ENCODE measurements at places on chromosomes 11 and 22.
A peak's percentile ranks its signal among the peaks of the same experiment; 100 is the strongest.

- no peak for DNase-seq
These were observed 163.9 kb downstream of the TRIM29 start for GRCh38 chr11:119974051-119974450.

- no peak for DNase-seq
These were observed 16.5 kb upstream of the ETS1 start for GRCh38 chr11:128603752-128604414.

DNA sequence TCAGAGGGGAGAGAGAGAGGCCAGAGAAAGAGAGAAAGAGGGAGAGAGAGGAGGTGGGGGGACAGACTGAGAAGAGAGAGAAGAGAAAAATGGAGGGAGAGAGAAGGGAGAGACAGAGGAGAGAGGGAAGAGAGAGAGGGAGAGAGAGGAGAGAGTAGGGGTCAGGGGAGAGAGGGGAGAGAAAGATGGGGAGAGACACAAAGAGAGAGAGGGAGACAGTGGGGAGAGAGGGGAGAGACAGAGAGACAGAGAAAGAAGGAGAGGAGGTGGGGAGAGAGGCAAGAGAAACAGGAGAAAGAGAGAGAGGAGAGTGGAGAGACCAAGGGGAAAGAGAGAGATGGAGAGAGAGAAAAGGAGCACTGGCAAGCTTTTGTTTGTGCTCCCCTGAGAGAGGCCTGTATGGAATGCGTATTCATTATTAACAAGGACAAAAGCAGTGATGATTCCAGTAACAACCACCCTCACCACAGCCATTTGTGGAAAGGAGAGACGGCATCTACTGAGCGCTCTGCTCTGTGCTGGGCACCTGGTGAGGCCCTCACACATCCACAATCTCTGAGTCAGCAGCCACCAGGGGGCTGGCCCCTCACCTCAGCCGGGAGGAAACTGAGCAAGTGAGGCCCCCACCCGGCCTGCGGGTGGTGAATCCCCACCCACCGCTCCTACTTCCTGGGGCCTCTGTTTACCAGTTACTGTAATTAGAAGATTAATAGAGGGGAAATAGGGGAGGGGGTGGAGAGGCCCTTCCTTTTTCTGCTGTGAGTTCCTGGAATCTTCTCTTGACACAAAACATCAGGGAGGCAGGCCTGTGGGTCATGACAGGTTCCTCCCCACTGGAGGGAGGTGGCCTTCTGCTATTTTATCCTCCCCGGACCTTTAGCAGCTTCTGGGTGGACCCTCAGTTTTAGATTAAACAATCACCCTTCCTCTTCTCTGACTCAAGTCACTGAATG lies 14.6 kb upstream of the MIAT start:
- peak; percentile 79 for DNase-seq

DNA sequence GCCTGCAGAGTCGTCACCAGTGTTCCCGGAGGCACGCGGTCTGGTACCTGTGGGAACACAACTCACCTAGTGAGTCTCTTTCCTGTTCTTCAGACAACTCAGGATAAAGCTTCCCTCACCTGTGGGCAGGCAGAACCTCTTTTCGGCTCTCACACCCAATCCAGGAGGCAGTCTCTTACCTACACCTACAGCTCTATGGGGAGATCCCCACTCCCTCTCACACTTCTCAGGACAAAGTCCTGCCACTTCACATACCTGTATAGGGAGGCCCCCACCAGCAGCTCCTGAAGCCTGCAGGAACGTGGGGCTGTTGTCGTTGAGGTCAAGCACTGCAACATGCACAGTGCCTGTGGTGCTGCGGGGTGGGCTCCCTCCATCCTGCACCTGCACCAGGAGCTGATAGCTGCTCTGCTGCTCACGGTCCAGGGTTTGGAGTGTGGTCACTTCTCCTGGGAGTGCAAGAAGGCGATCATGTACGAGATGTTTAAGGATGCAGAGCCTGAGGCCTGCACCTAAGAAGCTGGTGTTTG lies 12.2 kb upstream of the TPP1 start:
- DNase-seq, result no peak

GRCh38 chr22:45201678-45202332 lies 38.1 kb downstream of the NUP50 start:
- DNase-seq, result no peak

DNA sequence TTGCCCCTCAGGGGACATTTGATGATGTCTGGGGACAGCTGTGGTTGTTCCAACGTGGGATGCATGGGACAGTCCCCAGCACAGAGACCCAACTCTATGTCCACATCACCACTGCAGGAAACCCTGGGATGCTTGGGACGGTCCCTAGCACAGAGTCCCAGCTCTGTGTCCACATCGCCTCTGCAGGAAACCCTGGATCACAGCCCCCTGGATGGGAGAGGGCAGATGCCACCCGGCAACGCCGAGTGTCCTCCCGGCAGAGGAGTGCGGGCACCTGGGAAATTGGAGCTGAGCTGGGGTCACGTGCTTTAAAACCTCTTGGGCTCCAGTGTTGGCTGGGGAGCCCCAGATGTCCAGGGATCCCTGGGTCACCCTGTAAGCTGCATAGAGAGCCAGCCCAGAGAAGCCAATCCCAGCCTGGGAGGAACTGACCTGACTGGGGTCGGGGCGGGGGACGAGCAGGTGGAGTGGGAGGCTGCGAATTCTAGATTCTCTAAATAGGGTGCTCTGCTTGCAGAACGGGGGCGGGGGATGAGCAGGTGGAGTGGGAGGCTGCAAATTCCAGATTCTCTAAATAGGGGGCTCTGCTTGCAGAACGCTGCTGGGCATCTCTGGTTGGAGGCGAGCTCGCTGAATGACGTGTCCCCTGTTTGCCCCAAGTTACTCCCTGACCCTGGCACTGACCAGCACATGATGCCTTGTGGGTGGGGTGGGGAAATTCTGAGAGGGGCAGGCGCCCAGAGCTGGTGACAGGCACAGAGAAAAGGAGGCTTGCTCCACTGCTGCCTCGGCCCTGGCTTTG lies 1197.8 kb downstream of the BRD1 start:
- DNase-seq, result no peak

- DNase-seq, result peak; percentile 95
These were observed 70.2 kb upstream of the EED start for GRCh38 chr11:86174101-86175046.

GRCh38 chr22:44449061-44449682 lies 48.9 kb downstream of the RTL6 start:
- DNase-seq, result no peak

DNA sequence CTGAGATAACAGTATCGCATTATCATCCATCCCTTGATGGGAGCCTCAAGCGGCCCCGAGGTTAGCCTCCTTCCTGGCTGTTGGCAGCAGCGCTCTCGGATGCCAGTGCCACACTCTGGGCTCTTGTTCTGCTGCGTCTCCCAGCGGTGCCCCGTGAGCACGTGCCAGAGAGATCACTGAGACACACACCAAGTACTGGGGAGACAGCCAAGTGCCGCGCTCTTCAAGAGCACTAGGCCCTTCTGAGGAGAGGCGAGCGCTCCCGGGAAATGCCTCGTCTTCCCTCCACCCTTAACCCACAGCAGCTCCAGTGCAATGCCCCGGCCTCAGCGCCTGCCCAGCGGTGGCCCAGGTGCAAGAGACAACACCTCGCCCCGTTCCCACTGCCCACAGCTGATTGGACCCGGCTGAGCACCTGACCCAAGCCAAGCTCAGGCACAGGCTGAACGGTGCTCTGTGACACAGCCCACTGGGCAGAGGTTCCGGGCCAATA lies 248.3 kb upstream of the NARS2 start:
- DNase-seq, result peak; percentile 69

- no peak for DNase-seq
These were observed 411.9 kb downstream of the SOX6 start for GRCh38 chr11:15944460-15944859.

- no peak for DNase-seq
These were observed 467.0 kb downstream of the LUZP2 start for GRCh38 chr11:24963852-24964251.

DNA sequence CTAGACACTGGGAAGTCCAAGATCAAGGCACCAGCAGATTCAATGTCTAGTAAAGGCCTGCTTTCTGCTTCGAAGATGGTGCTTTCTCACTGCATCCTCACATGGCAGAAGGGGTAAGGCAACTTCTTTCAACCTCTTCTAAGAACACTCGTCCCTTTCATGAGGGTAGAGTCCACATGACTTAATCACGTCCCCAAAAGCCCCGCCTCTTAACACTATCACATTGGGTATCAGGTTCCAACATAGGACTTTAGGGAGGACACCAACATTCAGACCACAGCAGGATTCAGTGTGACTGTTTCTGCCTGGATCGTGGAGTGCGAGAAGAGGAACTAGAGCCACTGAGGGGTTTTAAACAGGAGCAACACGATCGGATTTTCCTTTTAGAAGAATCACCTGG lies 3.7 kb upstream of the TIRAP start:
- DNase-seq, result no peak

DNA sequence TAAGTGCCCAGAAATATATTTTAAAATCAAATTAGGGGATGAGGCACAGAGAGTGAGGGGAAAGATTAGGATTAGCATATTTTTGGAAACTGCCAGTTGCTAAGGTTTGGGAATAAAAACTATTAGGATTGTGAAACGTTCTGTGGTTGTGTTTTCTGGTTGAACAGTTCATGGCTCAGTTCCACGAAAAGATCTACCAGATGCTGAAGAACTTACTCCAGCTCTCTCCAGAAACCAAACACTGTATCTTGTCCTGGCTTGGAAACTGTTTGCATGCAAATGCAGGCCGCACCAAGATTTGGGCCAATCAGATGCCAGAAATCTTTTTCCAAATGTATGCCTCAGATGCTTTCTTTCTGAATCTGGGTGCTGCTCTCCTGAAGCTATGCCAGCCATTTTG lies 15.3 kb downstream of the UBE4A start:
- DNase-seq, result no peak

GRCh38 chr22:17007257-17007656 lies 765 bp downstream of the GAB4 start:
- no peak for DNase-seq

GRCh38 chr22:39519681-39520225 lies 609 bp upstream of the ATF4 start:
- peak; percentile 98 for DNase-seq

GRCh38 chr11:78699609-78700135 lies 125.0 kb upstream of the NARS2 start:
- DNase-seq, result no peak

DNA sequence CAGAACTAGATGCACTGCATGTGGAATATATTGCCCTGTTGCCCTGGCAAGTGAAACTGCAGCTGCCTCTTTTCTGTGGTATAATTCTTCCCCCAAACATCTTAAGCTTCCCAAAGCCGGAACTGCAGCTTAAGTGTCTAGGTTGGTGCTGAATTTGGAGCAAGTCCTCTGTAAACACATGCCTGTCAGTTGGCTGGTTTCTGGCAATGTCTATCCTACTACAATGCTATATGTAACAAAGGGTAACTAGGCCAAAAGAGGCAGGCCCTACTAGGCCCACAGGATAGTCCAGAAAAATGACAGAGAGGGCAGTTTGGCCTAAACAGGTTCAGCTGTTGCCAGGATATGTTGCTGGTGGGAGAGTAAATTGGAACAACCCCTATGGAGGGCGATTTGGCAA lies 27.9 kb downstream of the ASCC2 start:
- DNase-seq, result no peak

- no peak for DNase-seq
These were observed 266.7 kb downstream of the OPCML start for GRCh38 chr11:133265530-133266035.

- DNase-seq, result no peak
These were observed 16.4 kb upstream of the GRAMD1B start for GRCh38 chr11:123413636-123414035.

DNA sequence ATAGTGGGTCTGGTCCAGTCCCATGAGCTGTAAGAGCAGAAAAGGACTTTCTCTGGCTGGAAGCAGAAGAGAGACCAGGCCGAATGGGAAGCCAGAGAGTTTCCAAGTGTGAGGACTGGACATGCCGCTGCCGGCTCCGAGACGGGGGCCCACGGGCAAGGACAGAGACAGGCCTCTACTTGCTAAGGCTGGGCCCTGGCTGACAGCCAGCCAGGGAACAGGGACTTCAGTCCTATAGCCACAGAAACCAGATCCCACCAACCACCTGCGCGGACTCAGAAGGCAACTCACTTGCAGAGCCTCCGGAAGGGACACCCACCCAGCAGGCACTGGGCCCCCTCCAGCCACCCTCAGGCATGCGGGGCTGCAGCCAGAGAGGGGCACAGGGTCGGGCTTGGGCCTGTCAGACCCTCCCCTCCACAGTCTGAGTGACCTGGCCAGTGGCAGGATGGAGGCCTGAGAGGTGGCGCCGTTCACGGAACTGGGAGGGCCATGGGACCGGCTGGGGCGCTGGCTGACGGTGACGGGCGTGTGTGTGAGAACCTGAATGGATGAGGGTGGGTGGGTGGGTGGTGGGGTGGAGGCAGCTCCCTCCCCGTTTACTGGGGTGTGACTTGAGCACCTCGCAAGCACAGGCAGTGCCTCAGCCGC lies 47.8 kb upstream of the A4GALT start:
- DNase-seq, result no peak

DNA sequence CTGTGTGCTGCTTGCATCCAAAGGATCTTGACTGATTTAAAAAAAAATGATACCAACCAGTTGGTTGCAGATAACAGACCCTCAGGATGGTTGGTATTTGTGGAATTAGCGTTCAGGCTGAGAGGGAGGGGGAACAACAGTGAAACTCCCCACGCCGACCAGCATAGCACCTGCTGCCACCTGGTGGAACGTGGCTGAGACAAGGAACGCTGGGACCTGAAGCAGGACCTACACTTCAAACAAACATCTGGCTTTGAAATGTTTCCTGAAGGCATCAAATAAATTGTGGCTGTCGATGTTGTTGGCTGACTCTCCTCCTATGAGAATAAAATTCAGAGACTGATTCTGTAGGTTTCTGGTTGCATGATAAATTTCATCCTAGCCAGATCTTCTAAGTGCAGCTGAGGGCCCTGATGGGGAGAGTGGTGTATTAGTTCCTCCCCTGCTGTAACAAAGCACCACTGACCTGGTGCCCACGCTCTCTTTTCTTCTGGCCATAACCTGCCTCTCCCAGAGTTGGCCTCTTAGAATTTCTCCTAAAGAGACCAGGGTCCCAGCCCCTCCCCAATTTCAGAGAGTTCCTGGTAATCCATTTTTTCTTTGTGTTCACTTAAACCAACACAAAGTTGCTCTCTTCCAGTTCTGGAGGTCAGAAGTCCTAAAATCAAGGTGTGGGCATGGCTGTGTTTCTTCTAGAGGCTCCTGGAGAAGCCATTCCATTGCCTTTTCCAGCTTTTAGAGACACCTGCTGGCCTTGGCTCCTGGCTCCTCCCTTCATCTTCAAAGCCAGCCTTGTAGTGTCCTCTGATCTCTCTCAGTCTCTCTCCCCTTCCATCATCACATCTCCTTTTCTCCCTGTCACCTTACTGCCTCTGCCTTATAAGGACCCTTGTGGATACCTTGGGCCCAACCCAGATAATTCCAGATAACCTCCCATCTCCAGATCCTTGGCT lies 17.3 kb downstream of the APOL2 start:
- peak; percentile 83 for DNase-seq

DNA sequence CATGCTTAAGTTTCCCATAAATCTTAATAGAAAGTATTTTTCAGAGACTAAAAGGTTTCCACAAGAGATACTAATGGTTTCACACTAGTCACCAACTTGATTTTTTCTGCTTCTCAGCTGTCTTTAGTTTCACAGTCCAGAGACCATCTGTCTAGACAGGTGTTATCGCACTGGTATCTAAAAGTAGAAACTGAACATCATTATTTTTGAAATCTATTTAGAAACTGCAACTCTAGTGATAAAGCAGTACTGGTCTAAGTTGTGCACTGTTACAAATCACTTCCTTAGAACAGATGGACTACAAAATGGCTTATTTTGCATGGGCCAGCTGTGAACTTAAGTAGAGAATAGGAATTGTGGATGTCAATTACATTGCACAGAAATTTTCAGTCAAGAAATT lies 78.0 kb downstream of the CNTN5 start:
- no peak for DNase-seq

- peak; percentile 97 for DNase-seq
These were observed 16.0 kb upstream of the B4GALNT4 start for GRCh38 chr11:353179-353873.

Data from right cardiac atrium (tissue), 5 donors.